ENCODE measurements at places on chromosomes 16 and 17.

- DNase-seq = no peak
These were observed 13.9 kb upstream of the LPCAT2 start for GRCh38 chr16:55494994-55495421.

GRCh38 chr17:32350666-32351418, 885 bp downstream of the ZNF207 start:
- DNase-seq = no peak

DNA sequence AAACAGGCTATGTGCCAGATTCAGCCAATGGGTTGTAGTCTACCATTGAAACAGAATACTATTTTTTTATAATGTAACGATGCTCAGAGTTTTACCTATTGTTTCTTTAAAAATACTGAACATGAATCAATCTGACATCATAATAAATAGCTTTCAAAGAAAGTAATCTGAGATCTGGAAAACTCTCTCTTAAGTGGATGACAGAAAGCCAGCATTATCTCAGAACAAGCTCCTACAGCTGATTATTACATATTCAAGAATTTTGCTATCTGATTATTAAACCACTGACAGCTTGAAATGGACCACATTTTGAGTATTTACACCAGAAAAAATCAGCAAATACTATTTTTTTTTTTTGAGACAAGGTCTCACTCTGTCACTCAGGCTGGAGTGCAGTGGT, 484.2 kb upstream of the SOX9 start:
- DNase-seq = no peak

- DNase-seq = no peak
These were observed 7.0 kb upstream of the SCPEP1 start for GRCh38 chr17:56970974-56971373.

DNA sequence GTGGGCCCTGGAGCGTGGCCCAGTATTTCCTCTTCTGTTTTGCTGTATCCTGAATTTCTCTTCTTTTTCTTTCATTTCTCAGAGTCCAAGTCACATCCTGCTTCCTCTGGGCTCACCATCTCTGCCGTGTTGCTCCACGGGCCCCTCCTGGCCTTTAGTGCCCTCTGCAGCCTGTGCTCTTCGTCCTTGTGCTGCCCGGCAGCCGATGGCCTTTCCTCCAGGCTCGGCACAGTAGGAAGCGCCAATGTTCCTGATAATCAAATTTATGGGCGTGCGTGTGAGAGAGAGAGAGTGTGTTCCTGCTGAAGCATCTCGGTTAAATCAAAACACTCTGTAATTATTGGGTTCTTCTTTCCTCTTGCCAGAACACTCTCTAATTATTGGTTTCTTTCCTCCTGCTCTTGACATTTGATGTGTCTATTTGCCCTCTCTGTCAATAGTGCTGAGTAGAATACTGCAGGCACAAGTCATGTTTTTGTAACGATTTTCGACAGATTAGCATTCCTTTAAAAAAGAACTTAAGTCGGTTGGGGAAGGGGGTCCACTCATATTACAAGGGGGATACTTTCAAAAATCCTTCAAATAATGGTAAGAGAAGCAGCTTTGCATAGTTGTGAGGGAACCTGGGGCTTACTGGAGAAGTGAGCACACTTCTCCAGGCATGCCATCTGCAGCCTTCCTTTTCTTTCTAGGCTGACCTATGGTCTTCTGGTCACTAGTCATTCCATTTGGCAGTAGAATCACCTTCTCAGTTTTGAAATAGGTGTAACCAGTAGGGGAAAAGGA, 126.6 kb downstream of the RPTOR start:
- DNase-seq = no peak

GRCh38 chr16:88846088-88846487, 10.7 kb downstream of the GALNS start:
- no peak for DNase-seq

DNA sequence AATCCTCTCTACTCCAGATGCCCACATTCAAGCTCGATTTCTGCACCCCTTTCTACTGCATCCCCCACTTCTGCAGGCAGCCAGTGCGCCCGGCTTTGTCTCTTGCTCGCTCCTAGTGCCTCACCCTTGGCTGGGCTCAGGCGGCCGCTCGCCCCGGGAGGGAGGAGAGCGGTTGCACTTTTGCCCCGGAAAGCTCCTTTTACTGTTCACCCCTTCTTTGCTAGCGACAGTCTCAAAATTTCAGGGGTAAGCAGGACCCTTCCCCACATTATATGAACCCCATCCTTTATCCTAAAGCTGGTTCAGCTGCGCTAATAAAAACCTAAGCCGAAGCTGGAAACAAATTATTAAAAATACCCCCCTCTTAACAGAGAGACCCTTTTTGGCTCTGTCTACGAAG, 1.0 kb downstream of the HOXB5 start:
- no peak for DNase-seq

- DNase-seq = peak; percentile 62
These were observed 16.2 kb upstream of the HAS3 start for GRCh38 chr16:69089091-69089910.

- DNase-seq = no peak
These were observed 102.1 kb downstream of the PITPNC1 start for GRCh38 chr17:67479148-67479547.

DNA sequence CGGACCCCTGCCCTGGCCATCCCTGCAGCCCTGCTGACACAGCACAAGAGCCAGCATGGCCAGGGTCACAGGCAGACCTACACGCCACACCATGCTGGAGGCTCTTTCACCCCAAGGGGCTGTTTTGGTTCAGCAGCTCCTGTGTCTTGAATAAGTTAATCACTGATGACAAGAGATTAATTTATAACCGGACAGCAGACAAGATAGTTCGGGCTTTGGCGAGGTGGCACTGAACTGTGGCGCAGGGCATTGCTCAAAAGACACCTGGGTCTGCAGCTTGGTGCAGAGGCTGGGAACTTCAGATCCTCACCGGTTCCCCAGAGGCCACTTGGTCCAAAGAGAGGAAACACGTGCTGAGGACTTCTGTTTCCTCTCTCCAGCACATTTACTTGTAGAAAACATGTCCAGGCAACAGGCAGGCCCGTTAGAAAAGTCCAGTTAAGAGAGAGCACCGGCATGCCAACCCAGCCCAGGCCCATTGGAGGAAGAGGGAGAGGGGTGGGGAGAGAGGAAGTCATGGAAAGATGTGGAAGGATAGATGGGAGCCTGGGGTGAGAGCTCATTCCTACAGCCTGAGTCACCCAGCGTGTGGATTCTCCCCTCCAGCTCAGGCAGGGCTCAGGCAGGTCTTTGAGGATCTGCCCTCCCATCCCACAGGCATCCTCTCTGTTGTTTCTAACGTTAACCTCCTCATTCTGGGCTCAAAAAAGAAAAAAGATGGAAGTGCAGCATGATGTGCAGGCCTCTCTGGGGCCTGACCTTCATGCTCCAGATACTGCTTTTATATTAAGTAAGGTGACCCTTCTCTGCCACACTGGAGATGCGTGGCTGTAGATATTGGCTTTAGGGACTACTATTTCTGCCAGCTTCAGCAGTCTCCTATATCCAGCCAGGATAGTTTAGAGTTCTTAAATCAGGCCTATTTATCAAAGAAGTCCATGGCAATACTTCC, 80.0 kb upstream of the HNF1B start:
- no peak for DNase-seq

DNA sequence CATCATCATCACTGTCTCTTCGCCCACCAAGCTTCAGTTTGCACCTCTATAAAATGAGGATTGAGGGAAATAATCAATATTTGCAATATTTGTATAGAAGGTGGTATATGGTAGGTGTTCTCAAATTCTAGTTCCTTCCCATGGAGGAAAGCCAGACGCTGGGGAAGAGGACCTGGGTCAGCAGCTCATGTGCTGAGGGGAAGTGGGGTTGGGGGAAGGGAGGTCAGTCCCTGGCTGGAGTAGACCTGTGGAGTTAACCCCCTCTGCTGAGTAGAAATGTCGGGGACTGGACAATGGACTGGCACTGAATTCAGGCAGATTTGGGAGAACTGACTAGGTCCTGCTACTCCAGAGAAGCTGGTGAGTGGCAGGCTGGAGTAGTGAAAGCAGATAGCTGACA, 12.8 kb upstream of the ITGB3 start:
- no peak for DNase-seq

All from ecto neural progenitor cell (in vitro differentiated cells).